ENCODE measurements at places on chromosomes 1 and 21.

DNA sequence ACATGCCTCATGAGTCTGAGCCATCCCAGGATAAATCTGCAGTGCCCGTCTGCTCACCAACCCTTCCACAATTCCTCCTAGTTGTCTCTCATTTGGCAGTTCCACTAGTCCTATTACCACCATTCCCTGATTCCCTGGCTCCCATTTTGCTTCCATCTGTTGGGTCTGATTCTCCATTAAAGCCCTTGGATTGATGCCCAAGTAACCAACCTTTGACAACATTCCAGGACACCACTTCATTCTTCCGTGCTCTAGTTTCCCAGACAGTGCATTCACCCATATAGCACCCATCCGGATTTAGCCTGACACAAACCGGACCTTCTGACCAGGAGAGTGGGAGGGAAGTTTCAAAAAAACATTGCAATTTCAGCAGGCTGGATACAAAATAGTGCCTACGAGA lies 189.4 kb upstream of the PALMD start:
- DNase-seq: no peak

GRCh38 chr1:8739377-8739776 lies 78.1 kb downstream of the RERE start:
- no peak for DNase-seq

DNA sequence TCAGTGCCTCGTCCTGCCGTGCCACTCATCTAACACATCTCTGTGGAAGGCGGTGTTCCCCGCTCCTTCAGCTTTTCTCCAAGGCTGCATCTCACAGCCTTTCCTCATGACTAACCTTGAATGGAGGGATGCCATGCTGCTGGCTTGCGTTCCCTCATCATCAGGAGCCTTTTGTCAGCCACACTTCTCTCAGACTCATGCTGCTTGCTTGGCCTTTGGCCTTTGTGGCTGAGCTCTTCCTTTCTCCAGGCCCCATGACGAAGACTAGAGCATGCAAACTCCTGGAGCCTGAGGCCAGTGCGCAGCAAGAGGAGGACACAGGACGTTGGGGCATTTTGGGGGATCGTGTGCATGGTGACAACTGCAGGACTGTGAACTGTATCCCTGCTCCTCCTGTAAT lies 70.8 kb downstream of the SYT2 start:
- DNase-seq: no peak

DNA sequence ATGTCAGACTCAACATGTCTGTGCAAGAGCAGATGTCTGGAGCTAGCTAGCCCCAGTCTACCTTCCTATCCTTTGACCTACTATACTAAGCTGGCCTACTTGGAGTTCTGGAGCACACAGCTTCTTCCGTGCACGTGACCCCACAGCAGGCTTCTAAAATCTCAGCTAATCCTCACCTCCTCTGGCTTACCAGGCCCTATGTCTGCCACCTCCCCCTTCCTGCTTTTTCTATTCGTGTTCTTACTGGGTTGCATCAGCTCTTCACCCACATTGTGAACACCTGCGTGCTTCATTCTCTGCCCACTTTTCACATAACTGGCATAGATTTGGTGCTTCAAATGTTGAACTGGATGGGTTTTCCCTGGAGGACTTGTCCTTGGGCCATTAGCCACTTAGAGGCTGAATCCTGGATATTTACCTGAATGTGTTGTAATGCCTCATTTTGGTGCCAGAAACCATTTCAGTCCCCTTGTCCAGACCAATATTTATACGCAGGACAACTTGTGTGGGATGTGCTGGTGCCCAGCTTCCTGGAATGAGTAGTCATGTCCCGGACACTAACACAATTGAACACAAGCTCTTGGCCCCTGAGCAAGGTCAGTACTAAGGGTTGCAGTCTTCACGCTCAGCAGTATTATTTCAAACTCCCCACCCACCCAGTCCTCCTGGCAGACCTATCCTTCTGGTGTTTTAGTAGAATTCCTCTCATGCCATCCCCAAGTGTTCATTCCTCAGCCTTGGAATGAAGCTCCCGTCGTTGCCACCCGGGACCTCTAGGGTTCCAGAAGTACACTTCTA lies 24.0 kb downstream of the TENT5C start:
- no peak for DNase-seq

- no peak for DNase-seq
Measured at GRCh38 chr1:230573658-230574057, 68.6 kb upstream of the COG2 start.

DNA sequence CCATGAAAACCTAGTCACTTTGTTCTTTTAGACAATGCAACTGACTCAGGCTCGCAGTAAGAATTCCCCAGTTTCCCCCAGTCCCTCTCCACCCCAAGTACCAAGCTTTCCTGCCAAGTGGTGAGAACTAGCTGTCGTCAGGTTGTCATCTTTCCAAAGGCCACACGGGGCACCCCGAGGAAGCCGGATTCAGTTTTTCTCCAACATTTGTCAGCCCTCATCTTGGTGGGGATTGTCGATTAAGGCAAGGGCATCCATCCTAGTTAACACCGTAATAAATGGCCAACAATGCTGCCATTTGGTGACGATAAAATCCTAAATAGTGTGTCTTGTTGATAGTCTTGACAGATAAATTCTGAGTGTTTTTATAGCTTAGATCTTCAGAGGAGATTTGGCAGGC lies 55.9 kb upstream of the PROX1 start:
- no peak for DNase-seq

GRCh38 chr1:156430303-156430702 lies 61.3 kb downstream of the RHBG start:
- DNase-seq: no peak

- DNase-seq: no peak
Measured at GRCh38 chr1:236018885-236019453, 45.9 kb downstream of the NID1 start.

DNA sequence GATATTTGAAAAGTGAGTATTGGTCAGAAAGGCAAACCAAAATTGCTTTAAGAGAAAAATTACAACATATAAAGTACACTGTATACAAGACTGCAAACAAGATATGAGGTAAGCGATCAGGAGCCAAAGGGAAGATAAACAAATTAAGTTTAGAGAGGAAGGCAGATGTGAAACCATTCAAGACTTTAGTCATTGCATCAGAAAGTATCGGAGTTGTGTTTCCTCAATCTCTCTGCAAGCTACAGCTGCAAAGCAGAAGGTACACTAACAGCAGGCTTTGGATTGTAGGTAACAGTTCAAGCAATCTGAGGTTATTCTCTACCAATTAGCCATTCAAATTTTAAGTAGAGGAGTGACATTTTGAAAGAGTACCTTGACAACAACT lies 21.3 kb upstream of the TLCD4 start:
- peak; percentile 23 for DNase-seq

- no peak for DNase-seq
Measured at GRCh38 chr1:21763694-21764419, 19.1 kb downstream of the USP48 start.

GRCh38 chr1:228274452-228275178 lies 66.8 kb downstream of the OBSCN start:
- no peak for DNase-seq

- DNase-seq: no peak
Measured at GRCh38 chr1:94422115-94422820, 4.1 kb downstream of the ABCD3 start.

- DNase-seq: no peak
Measured at GRCh38 chr21:45618846-45619485, 24.6 kb upstream of the PCBP3 start.

GRCh38 chr1:32350785-32351398 lies 11.4 kb downstream of the FAM229A start:
- peak; percentile 78 for DNase-seq

GRCh38 chr1:82299656-82300055 lies 498.9 kb downstream of the ADGRL2 start:
- DNase-seq: no peak

DNA sequence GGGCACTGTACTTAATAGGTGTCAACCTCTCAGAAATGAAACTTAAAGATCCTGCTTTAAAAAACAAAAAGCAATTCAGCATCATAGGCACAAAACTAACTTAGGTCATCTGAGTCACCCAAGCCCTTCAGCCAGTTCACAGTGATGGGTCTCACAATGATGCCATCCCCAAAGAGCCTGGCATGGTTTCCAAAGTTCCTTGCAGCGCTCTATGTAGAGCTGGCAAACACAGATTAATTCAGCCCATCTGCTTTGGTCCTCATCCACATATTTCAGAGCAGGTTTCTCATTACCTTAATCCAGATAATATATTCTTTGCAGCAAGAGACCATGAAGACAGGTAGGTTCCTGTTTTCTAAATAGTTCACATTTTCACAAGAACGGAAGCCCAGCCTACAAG lies 14.6 kb upstream of the PLA2G2C start:
- DNase-seq: no peak

DNA sequence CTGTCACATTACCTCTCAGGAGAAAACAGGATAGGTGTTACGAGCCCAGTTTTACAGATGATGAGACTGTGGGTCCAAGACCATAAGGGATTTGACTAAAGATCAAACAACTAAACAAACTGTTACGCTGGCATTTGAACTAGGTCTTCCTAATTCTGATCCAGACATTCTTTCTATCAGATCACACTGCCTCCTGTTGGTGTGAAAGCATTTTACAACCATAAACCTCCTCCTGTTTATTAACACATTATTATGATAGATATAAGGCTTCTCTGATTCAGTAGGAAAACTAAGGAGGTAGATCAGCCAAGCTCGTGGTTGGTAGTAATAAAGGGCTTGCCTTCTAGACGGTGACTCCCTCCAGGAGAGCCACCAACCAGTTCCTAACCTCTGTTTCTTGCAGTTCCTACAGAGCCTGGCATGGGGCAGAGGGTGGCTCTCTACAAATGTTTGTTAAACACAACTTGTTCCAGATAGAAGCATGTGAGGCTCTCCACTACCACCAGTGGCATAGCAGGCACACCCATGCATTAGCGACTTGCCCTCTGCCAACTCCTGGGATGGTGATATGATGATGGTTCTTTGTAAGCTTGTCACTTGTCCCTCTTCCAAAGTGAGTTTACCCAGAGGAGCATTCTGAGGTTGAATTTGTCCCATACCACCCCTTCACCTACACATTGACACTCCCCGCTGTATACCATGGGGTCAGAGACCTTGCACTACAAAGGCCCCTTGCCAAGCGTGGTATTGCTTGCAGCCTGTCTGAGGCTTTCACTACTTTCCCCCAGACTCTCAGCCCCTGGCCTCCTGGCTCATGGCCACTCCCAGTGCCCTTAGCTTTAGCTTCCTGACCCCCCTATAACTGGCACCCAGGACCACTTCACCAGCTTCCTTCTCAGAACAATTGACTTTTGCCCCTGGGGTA lies 96.4 kb upstream of the HOOK1 start:
- DNase-seq: no peak

All from GM12892 (cell line).